ENCODE measurements at places on chromosomes 5 and 9.

DNA sequence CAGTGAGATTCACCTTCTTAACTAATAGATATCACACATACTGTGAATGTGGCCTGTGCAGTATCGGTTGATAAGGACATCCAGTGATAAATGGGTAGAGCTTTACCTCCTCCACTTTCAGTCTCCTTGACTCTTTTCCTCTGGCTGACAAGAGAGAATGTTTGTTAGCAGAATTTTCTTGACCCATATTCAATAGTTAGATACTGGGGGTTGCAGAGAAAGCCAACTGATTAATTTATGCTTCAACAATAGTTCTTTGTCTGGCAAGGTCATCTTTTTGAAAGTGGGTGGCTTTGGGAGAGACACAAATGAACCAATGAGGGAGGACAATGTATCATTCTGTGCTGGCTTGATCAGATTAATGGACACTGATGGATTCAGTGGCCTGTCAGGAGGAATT lies 30.3 kb downstream of the TTC23L start:
- DNase-seq, result no peak

- DNase-seq, result no peak
Measured at GRCh38 chr9:83322438-83322837, 215.8 kb downstream of the FRMD3 start.

GRCh38 chr5:124457101-124457500 lies 289.3 kb downstream of the ZNF608 start:
- no peak for DNase-seq

- no peak for DNase-seq
Measured at GRCh38 chr5:78008356-78008967, 232.3 kb upstream of the TBCA start.

- no peak for DNase-seq
Measured at GRCh38 chr9:94802251-94802650, 75.8 kb downstream of the AOPEP start.

GRCh38 chr5:2141254-2142000 lies 258.7 kb upstream of the IRX4 start:
- no peak for DNase-seq

- no peak for DNase-seq
Measured at GRCh38 chr5:39218482-39219402, 621 bp downstream of the FYB1 start.

DNA sequence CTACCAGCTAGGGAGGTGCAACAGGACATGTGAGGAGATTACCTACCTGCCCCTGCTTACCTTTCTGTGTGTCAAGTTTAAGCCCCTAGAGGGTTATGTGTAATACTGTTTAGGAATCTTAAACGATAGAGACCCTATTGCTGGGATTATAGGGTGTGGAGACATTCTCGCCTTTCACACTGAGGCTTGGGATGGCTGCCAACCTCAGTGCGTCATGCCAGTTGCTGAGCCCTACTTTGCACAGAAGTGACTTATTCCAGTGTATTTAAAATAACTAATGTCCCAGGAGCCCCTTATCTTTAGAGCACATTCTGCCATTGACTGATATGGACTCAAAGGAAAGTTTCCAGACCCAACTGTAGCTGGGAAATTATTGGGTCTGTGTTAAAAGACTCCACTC lies 76.6 kb upstream of the XPA start:
- DNase-seq, result no peak

GRCh38 chr5:124630767-124631704 lies 115.4 kb downstream of the ZNF608 start:
- no peak for DNase-seq

- DNase-seq, result no peak
Measured at GRCh38 chr9:102038006-102038405, 299.6 kb upstream of the GRIN3A start.

DNA sequence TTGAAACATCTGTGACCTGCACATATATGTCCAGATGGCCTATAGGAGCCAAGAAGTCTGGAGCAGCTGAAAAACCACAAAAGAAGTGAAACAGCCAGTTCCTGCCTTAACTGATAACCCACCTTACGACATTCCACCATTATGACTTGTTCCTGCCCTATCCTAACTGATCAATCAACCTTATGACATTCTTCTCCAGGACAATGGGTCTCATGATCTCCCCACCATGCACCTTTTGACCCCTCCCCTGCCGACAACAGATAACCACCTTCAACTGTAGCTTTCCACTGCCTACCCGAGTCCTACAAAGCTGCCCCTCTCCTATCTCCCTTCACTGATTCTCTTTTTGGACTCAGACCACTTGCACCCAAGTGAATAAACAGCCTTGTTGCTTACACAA lies 233.8 kb downstream of the CCDC171 start:
- no peak for DNase-seq

GRCh38 chr9:110129425-110129824 lies 78.5 kb downstream of the C9orf152 start:
- no peak for DNase-seq

DNA sequence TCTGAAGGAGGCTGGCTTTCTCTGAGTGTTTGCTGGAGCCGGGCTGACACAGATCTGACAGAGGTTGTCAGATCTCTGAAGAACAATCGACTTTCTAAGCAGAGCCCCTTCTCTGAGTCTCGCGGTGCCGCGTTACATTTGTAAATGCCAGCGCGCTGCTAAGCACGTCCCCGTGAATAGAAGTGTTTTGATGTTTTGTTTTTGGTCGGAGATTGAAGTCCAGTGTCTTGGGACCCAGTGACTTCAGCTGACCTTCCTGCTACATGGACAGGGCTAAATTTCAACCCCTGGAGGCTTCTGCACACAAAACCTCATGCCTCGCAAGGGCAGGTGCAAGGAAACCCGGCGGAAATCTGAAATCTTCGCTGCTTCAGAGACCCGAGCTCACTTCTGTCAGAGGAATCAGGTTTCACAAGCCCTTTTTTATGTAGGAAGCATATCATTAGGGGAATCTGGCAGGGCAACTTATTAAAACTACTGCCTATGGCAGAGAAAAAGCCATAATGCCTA lies 27.2 kb downstream of the NEUROG1 start:
- DNase-seq, result no peak

- no peak for DNase-seq
Measured at GRCh38 chr5:105739732-105740131, 1931.0 kb downstream of the EFNA5 start.

DNA sequence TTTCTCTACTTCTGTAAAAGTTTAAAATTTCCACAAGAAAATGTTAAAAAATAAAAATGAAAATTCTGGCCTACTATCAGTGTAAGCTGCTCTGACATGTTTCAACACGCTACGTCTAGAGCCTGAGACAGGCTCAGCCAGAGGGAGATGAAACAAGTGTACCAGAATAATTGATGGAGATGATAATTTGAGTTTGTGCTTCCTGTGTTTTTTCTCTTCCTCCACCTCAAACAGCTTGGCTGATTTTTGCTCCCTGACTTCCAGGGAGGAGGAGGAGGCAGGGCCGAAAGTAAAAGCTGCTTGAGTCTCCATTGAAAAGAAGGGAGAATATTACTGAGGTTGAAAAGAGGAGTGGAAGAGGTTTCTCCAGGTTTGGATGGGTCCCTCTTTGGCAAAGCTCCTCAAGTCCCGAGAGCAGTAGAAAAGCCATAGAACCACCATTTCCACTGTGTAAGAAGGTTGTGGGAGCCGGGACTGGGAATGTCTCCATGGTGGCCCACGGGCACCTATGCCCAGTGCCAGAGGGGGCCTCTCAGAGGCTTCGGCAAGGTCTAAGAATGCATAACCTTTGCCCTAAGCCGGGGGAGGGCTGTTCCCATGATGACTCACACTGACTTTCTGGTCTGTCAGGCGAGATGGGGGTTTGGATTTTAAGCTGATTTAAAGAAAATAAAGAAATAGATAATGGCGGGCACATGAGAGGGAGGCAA lies 95.1 kb downstream of the HRH2 start:
- DNase-seq, result no peak

GRCh38 chr9:98108531-98109031 lies 10.4 kb downstream of the TRIM14 start:
- DNase-seq, result no peak

- DNase-seq, result no peak
Measured at GRCh38 chr5:132138260-132138659, 64.7 kb downstream of the CSF2 start.

DNA sequence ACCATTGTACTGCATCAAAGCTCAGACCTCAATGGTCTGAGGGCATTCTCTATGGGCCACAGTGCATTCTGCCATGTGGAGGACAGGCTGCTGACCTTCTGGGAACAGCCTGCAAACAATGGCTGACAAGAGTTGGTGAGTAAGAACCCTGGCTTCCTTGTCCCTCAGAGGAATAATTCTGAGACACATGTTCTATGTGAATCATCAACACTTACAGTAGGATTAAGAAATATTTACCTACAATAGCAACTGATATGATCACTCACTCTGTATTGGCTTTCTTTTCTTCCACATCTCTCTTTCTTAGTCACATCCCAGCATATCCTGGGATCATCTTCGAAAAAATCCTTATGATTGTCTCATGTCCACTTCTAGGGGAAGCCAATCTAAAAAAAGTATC lies 306.5 kb upstream of the ITGA1 start:
- no peak for DNase-seq

DNA sequence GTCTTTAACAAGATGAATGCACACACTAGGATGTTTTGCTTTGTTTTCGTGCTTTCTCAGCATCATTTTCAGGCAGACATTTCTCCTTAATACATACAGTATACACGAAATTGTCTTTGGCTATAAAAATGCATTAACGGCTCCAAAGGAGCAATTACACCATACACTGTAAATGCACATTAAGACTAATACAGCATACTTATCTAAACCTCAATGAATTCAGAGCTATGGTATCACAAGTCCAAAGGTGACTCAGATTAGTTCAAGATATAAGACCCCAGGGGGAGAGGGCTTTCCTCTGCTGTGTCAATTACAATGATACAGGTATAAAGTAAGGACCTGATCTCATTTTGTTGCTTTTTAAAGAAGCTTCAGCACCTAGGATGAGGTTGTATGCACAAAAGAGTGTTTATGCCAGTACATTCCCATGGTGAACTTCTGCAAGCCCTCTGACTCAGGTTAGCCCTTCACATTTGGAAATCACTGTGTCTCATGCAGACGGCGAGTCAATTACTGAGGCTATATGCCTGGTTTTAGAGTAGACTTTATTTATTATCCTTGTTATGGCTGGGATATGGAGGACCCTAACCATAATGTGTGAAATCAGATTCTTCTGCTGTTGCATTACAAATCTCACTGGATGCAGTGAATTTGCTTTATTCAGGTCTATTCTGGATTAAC lies 233.3 kb downstream of the ZNF608 start:
- no peak for DNase-seq

GRCh38 chr5:16883806-16884205 lies 52.3 kb downstream of the MYO10 start:
- no peak for DNase-seq

DNA sequence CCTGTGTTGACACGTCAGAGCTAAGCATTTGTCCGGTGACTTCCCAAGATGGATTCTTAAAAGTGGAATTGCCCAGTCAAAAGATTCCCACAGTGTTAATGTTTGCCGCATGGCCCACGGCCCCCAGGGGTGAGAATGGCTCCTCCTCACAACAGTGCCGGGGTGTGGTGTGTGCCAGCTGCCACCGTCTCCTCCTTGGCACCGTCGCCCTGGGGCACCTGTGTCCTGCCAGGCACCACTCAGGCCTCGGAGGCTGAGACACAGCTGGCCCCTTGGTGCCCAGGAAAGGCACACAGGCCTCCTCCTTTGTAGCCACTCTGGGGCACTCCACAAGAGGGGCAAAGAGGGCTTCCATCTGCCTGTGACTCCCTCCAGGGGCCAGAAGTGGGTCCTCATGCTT lies 4.3 kb downstream of the KCNT1 start:
- no peak for DNase-seq

GRCh38 chr5:101429241-101429640 lies 526.2 kb upstream of the ST8SIA4 start:
- DNase-seq, result no peak

- DNase-seq, result no peak
Measured at GRCh38 chr9:33924978-33925797, 108.2 kb downstream of the UBE2R2 start.

GRCh38 chr9:4489919-4490704 lies at the start of gene SLC1A1:
Gene SLC1A1, plus strand, starts transcription at chr9:4490468. Its CDS starts 212 bp downstream, at chr9:4490680.
- DNase-seq, result peak; percentile 4

DNA sequence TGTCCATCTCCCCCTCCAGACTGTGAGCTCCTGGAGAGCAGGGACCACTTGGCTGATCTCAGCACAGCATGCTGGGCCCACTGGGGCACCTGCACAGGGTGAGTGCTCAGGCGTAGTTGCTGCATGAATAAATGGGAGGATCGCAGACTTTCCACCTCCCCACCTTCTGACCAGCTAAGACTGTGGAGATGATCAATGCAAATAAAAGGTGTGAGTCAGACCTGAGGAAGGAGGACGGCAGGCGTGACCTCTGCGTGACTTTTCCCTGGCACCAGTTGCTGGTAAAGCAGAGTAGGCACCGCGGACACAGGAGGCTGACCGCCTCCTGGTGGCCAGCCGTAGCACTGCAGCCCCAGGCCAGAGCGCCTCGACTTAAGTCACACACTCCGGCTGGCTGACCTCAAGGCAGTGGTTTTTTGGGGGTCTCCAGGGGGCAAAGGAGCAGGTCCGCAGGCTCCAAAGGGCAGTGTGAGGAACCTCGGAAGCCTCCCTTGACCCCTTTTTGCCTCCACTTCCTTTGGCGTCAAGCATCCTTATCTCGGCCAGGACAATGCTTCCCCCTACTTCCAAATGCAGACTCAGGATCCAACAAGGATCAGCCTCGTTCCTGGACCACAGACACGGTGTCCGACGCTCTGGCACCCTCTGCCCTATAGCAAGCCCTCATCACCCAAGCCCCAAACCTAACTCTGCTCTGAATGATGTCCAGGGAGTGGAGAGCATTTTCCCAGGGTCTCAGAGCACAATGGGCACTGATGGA lies 12.7 kb upstream of the TDRD7 start:
- peak; percentile 76 for DNase-seq

DNA sequence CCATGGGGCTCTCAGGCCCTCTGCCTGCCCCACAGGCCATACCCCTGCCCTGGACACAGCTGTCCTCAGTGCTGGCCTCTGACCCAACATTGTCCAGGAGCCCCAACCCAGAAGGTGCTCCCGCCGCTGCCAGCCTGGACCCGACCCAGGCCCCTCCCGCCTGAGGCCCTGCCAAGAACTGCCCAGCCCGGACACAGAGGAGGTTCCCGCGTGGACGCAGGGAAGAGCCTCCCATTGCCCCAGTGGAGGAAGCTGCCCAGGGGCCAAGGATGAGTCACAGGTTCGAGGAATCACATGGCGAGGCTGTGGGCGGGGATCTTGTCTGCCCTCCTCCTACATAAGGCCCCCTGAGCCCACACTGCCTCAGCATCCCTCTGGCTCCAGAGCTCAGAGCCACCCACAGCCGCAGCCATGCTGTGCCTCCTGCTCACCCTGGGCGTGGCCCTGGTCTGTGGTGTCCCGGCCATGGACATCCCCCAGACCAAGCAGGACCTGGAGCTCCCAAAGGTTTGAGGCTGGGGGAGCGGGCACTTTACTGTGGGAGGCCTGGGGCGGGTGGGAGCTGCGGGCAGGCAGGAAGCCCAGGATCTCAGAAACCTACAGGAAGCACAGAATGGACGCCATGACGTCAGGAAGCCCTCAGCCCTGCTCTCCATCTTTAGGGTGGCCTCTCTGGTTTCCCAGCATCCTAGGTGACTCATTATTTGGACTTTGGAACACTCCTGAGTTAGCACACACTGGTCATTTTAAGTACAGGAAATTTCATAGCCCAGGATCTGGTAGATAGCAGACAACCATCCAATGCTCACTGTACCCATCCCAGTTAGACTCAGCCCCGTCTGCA lies at the start of gene PAEP:
Gene PAEP (plus strand): TSS at position 366 of the 844 bp plus-strand sequence.
- no peak for DNase-seq
